ENCODE measurements at places on chromosomes 6 and 20.

GRCh38 chr20:63317061-63317460 lies 24.1 kb downstream of the COL20A1 start:
- DNase-seq: no peak

DNA sequence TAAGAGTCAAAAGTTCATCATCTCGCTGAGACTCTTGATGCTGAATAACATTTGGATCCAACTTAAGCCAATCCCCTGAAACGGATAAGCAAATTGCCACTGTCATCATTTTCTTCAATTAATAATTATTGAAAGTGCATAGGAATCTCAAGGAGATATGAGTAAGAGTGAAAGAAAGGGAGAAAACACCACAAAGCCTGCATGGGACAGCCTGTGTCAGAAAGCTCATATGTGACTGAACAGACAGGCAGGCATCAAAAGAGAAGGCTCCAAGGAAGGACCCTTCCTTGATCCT lies 13.3 kb downstream of the ATXN1 start:
- DNase-seq: no peak

GRCh38 chr20:62366370-62367135 lies 559 bp downstream of the LAMA5 start:
- no peak for DNase-seq

GRCh38 chr6:128352366-128352765 lies 168.0 kb downstream of the PTPRK start:
- no peak for DNase-seq

Data from iPS DF 19.7 (cell line).